ENCODE measurements at places on chromosomes 16 and 17.
A peak's percentile ranks its signal among the peaks of the same experiment; 100 is the strongest.

- DNase-seq, result no peak
Observed at GRCh38 chr17:64244165-64244564, 18.9 kb downstream of the TEX2 start.

DNA sequence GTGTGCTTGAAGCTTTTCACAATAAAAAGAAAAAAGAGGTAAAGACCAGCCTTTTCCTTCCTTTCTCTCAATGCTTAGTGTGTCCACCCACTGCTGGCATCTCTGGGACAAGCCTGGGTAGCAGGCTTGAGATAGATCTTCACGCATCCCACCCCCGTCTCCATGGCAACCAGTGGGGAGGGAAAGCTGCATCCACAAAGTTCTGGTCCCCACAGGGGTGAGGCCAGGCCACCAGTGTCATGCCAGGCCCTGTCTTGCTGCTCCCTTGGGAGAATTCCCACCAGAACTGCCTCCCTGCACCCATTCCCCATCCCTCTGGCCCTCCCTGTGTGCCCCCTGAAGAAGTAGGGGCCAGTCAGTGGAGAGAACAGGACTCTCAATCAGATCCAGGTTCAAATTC, 259.9 kb downstream of the MRTFB start:
- no peak for DNase-seq

DNA sequence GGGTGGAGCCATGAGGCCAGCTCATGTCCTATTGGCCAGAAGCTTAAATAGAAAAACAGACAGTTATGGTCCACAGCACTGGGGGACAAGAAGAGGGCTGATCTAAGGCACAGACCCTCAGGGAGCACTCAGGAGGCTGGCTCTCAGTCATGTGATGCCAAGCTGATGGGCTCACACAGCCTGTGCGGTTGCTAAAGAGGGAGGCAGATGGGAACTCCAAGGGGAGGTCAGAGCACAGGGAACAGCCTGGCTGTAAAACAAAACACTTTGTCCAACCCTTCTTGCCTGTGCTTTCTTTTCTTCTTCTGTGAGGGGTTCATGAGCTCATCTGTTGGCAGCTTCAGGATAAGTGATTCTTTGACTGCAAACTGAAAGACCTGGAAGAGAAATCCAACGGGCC, 27.2 kb downstream of the CNTNAP1 start:
- DNase-seq, result no peak

- no peak for DNase-seq
Observed at GRCh38 chr16:23296994-23297393, 5.1 kb upstream of the SCNN1B start.

- no peak for DNase-seq
Observed at GRCh38 chr17:74898376-74898946, 5.0 kb upstream of the FADS6 start.

- no peak for DNase-seq
Observed at GRCh38 chr16:15598648-15599190, 44.2 kb downstream of the MARF1 start.

DNA sequence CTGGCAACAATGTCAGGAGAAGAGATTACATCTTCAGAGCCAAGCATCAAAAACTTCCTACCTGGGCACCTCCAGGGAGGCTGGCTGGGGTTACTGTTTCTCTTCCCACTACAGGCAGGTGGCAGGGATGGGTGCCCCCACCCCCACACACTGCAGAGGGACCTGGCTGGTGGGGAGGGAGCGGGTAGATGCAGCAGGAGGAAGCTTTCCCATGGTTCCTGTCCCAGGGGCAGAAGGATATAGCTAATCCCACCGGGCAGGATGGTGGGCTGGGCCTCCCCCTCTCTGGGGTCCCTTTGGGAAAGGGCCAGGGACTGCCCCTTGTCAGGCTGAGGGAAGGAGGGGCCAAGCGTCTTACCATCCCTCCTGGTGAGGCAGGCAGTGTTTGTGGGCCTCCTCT, 16.7 kb upstream of the MTMR4 start:
- peak; percentile 20 for DNase-seq

GRCh38 chr17:81863833-81864768, 3.8 kb upstream of the P4HB start:
- no peak for DNase-seq

- no peak for DNase-seq
Observed at GRCh38 chr16:81676883-81677737, 102.0 kb upstream of the PLCG2 start.

DNA sequence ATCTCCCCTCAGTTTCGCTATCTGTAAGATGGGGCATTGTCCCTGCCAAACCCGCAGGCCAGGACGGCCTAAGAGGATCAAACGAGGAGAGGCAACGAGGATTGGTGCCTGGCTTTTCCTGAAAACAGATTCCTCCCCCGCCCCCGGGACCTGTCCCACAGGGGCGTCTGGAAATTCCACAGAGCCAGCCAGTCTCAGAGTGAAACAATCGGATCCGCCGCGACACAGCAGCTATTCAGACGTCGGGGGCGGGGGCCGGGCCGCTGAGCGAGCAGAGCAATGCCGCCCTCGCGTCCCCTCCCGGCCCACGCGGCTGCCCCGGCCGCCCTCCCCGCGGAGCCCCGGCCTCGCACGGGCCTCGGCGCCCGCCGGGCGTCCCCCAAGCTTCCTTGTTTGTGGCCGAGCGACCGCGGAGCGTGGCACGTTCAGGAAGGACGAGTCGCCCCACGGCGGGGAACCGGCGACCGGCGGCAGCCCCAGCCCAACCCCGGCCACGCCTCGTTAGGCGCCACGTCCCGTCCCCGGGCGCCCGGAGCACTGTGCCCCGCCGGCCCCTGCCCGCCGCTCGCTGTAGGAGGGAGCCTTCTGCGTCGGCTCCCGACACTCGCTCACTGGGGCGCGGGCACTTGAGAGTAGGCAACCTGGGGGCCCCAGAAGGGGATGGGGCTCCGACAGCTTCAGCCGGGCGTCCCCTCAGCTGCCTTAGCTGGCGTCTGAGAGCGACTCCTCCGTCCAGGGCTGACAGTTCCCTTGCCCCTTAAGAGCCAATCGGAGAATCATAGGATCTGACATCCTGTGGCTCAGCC, 29.6 kb upstream of the PHOSPHO1 start:
- peak; percentile 35 for DNase-seq

- DNase-seq, result no peak
Observed at GRCh38 chr16:47448830-47449575, 11.9 kb downstream of the ITFG1 start.

- DNase-seq, result peak; percentile 91
Observed at GRCh38 chr17:72266112-72266775, 145.4 kb downstream of the SOX9 start.

GRCh38 chr16:19283637-19284036, 1.9 kb upstream of the CLEC19A start:
- DNase-seq, result no peak

- DNase-seq, result no peak
Observed at GRCh38 chr17:8029121-8029520, 9.7 kb upstream of the ALOX15B start.

DNA sequence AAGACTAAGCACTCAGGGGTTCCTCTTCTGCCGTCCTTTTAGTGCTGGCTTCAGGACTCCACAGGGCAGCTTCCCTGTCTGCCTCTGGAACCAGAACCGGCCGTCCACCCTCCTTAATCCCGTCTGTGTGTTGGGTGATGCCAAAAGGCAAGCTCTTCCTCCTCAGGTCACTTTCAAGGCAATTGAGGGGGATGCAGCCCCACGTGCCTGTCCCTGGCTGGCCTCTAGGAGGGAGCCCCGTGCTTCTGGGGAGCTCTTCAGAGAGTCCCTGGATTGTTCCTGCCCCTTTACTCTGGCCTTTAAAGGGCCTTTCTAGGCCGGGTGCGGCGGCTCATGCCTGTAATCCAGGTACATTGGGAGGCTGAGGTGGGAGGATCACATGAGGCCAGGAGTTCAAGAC, 77.1 kb downstream of the CRISPLD2 start:
- DNase-seq, result no peak

GRCh38 chr16:69012906-69013305, 92.5 kb upstream of the HAS3 start:
- DNase-seq, result no peak

DNA sequence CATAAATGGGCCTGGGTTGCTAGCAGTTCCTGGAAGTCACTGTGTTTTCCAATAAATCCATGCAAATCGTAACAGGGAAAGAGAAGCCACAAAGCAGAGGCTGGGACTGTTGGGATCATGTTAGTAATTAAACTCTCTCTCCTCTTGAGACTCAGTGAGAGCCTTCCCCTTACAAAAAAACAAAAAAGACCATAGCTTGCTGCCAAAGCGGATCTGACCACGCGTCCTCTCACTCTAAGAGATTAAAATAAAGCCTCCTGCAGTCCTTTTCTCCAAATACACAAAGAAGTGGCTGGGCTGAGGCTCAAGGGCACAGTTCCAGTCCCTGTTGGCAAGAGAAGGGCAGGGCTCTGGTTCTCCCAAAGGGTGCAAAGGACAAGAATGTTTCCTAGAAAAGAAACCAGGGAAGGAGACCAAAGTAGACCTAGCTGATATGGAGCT, 38.5 kb downstream of the PIGL start:
- DNase-seq, result no peak

DNA sequence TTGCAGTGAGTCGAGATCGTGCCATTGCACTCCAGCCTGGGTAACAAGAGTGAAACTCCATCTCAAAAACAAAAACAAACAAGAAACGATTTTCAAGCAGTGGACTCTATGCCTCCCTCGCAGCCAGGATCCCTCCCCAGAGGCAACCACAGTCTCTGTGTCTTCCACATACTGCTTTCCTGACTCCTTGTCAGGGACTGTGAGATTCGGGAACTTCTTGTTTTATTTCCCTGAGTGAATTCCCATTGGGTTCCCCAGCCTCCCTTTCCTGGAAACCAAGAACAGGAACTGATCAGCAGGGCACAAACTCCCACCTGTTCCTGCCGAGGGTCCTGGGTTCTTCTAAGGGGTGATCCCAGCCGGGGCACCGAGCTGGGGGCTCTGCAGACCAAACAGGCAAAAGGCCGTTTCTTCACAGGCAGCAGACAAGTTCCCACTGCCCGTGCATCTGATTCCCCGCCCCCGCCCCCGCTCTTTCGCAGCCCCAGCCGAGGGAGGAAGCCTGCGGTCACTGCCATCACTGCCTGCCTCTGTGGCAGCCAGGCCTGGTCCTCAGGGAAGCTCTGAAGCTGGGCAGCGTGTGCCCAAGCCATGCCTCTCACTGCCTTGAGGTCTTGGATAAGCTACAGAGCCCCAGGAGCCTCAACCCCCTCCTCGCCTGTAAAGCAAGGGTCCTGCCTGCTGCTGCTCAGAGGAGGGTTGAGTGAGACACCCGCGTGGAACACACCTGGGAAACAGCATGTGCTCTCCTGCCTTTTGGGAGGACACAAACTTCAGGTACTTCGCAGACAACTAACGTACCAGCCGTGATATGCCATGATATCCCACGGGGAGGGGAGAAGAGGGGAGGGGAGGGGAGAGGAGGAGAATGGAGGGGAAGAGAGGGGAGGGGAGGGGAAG, 5.5 kb upstream of the PIEZO1 start:
- DNase-seq, result no peak

- no peak for DNase-seq
Observed at GRCh38 chr16:49810831-49811230, 45.1 kb downstream of the ZNF423 start.

DNA sequence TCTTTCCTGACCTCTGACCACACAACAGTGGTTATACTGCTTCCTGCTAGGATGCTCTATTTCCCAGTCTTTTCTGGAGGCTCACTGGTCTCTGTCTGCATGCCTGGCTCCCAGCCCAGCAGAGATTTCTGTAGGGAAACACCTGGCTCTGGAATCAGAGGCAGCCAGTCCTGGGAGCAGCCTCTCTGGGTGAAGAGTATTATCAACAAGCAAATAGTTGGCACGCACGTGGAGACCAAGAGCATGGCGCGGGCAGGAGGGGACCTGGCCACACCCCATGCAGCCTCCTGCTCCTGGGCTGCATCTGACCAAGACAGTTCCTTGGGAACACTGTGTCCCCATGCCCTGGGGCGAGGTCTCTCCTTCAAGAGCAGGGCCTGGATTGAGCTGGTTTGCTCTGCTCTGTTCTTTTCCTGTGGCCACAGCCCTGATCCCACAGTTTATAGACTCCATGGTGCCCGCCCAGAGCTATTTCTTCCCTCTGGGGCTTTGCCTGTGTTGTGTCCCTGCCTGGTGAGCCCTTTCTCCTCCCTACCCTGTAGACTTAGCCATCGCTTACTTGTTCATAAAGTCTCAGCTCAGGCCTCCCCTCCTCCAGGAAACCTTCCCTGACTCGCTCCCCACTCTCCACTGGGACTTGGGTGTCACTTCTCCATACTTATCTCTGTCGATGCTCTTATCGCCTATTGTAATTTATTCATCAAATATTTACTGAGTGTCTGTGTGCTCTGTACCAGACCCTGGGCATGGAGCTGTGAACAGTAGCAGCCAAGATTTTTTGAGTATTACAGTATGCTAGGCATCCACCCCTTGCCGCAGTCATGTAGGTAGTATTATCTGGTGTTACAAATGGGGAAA, 60.6 kb downstream of the SCNN1B start:
- peak; percentile 67 for DNase-seq

GRCh38 chr16:83903751-83904150, 4.8 kb downstream of the MLYCD start:
- DNase-seq, result no peak

DNA sequence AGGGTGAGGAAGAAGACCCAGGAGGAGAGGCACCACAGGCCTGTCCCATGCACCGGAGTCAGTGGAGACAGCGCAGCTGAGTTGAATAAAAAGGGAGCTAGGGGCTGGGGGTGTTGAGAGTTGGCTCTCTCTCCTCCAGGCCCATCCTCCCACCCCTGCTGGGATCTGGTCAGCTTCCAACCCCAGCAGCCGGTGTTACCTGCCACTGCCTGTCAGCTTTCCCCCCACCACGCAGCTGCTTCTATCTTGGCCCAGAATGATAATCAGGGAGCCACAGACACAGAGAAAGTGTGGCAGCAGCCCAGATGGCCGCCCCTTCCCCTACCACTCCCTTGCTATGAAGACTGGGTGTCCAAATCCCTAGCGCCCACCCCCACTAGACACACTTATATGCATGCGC, 120.6 kb upstream of the RPL38 start:
- DNase-seq, result peak; percentile 80

DNA sequence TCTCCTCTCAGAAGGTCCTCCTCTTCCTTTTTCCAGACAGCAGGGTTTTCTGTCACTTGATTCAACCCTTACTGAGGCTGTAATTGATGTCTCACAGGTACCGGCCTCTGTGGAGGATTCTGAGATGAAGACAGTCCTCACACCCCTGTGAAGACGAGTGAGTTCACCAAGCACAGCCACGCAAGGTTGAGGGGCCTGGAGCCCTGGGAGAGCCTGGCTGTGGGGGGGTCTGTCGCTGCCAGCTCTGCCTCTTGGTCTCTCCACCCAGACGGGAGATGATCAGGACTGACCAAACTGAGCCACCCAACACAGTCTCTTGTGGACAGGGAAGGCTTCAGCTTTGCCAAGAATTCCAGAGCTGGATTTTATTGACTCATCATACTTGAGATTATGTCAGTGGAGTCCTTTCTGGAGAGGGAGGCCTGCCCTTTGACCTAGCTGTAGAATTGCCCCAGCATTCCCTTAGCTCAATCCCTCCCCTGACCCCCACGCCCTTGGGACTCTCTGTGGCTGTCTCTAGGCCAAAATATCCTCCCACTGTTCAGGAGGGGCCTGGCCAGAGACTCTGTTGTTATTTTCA, 51.1 kb upstream of the CRHR1 start:
- no peak for DNase-seq

GRCh38 chr17:1168533-1169220, 11.1 kb downstream of the ABR start:
- no peak for DNase-seq
